NCI-H1092 (cell line): ENCODE measurements at places on chromosomes 2 and 18.

- DNase-seq, result no peak
Observed at GRCh38 chr18:830315-830901, 18.4 kb upstream of the YES1 start.

DNA sequence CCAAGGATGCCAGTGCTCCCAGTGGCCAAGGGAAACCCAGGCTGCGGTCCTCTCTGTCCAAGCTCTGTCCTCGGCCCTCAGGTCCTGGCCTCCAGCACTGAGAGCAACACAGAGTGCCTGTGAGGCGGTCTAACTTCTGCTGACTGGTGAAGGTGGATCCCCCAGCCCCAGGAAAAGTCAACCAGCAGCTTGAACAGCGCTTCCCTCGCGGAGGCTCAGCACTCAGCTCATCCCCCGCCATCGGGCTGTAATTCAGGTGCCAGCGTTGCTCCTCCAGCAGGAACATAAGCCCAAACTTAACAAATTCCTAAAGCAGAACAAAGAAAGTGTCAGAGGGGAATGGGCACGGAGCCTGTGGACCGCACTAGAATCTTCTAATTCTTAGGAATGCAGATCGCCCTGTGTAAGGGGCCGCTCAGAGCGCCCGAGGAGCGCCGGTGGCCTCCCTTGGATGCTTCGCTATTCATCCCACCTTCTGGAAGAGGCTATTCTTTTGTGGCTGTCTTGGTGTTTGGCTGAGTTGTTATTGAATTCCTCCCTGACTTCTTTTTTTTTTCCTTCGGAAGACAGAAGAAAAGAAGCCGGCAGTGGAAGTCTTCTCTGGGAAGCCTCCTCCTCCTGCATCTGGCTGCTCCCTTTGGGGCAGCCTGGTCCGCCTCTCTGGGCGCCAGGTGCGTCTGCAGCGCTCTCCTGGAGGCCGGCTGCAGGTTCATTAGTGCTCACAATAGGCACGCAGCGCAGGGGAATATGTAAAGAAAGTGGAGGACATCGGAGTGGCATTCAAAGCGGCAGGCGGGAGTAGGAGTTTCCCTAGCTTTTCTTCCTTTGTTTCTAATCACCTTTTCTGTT is 905.6 kb downstream of the TSN start:
- DNase-seq, result no peak

- no peak for DNase-seq
Observed at GRCh38 chr2:46967990-46968647, 52.5 kb upstream of the MCFD2 start.

DNA sequence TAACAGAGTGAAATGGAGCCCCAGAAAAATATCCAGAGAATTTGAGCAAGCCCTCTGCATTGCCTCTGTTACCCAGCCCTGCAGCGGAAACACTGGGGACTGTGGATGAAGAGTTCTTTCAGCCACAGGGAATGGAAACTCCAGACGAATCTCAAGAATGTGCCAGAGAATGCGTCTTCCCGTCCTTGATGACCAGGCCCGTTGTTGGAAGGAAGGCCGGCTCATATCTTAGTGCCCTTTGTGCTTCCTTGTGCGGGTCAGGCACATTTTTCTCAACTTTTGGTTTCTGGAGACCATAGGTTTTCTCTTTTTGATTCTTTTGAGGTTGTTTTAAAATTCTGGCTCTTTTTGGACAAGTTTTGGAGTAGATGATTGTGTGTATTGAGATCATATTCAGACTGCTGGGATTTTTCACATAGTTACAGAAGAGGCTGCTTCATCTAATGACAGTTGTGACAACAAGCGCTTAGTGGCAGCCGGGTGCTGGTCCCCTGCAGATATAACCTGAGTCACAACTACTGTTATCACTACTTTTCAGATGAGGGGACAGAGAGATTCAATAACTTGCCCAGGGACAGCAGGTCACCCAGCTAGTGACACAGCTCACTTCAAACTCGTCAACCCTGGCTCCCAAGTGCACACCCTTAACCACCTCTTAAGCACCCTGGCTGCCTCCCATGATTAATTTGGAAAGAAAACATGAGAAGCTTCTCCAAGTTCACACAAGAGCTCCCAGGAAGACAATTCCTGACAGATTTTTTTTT is 15.7 kb downstream of the MAL start:
- DNase-seq, result no peak

DNA sequence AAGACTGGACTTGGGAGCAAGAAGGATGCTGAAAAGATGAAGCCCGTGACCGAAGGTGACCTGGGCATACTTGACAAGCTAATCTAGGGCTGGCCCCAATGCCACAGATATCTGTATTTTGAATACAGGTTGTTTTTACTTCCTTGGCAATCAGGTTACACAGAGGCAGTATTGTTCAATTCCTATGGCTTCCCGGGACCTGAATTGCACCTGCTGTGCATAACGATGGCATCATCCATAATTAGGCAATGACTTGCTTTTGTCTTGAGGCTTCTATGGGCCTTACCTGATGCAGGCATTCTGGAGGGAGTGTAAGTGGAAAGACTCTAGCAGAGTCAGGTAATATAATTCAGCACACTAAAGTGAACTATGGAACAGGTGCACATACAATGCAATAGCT is 60.6 kb upstream of the CUL3 start:
- DNase-seq, result no peak

DNA sequence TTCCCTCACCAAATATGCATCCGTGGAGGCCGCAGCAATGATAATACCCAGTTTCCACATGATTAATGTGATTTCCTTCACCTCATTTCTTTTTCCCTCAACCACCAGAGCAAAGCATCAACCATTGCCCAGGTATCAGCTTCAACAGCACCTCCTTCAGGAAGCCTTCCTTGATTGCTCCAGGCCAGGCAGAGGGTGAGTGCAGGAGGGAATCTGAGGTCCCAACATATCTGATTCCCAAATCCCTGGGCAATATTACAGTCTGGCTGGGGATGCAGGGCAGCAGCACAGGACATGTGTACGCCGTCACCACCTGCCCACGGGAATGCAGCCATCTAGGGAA is 142.4 kb upstream of the MYCN start:
- DNase-seq, result no peak

DNA sequence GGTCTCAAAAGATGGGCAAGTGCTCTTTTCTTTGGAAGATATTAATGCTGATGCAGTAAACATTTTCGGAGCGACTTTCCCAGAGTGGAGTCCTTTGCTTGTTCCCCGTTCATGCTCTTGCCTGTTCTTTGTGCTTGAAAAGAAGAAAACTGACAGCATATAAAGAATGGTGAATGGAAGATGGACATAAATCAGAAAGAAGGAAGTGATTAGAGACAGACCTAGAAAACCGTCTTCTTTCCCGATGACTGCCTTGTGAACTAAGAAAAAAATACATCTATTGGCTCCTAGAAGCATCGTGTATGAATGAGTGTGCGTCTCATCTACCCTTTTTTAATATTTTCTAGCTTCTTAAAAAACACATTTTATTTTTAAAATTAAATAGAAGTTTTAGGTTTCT is 740.1 kb upstream of the FANCL start:
- no peak for DNase-seq

- no peak for DNase-seq
Observed at GRCh38 chr2:127104881-127105655, 1.9 kb downstream of the BIN1 start.
